ENCODE measurements at places on chromosomes 1 and 21.

GRCh38 chr1:31010086-31010989, 55.2 kb downstream of the PUM1 start:
- DNase-seq = peak; percentile 88

DNA sequence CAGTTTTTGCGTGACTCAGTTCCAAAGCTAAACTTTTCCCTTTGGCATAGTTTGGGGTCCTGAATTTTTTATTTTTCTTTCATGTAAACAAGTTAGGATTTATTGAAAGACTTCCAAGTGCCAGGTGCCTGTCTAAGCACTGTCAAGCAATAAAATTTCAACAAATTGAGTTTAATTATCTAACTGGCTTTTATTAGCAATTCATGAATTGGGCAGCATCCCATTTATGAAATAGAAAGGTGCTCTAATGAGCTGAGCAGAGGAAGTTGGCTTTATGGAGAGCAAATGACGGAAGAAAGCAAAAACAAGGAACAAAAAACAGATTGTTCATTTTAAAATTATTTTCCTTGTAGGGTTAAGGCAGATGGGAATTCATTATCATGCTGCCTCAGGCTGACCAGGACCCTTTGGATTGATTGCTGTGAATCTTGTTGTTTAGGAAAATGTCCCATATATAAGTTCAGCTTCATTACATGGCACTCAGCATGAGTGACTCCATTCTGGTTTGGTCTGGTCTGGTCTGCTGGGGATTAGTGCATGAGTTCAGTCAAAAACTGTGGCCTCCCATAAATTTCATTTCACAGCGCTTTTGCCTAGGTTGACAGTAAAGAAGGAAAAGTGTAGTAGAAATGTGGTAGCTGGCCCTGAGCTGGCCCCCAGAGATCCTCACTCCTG, 21.5 kb upstream of the COG2 start:
- no peak for DNase-seq

DNA sequence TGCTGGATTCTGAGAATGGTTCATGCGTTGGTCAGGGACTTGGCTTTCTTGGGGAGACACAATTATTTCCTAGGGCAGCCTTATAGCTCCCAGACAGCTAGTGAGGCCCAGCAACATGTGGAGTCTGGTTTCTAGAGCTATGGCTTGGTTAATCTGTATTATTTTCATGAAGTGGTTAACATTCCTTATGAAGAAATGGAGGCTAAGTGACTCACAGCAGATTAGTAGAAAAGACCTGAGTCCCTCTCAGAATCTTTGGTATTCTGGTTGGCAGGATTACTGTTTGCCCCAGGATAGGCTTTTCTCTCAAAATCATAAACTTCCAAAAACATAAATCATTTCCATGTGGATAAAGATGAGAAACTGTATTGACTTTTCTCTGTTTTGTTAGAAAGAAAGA, 42.3 kb downstream of the DUSP10 start:
- no peak for DNase-seq

- no peak for DNase-seq
Measured at GRCh38 chr1:14876747-14877146, 276.8 kb upstream of the TMEM51 start.

DNA sequence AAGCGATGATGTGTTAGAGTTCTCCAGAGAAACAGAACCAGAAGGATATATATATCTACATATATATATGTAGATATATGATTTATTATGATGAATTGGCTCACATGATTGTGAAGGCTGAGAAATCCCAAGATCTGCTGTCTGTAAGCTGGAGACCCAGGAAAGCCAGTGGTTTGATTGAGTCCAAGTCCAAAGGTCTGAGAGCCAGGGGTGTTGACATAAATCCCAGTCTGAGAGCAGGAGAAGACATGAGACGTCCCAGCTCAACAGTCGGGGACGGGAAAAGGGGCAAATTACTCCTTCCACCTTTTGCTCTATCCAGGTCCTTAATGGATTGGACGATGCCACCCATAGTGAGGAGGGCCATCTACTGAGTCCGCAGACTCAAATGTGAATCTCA, 126.6 kb downstream of the PRDM2 start:
- DNase-seq = no peak

DNA sequence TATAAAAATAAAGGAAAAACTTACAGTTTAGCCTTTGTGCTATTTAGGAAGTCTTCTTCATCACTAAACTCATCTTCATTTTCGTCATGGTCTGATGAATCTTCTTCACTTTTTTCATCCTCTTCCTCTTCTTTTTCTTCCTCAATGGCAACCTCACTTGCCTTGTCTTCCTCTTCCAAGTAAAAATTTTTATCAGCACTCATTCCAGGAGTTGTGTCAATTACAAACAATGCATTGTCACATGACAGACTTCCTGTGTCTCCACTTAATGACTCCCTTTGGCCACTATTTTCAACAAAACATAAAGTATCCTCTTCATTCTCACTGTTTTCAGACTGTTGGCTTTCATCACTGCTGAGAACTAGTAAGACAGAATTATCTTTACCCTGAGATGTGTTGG, 2.8 kb downstream of the DNTTIP2 start:
- no peak for DNase-seq

DNA sequence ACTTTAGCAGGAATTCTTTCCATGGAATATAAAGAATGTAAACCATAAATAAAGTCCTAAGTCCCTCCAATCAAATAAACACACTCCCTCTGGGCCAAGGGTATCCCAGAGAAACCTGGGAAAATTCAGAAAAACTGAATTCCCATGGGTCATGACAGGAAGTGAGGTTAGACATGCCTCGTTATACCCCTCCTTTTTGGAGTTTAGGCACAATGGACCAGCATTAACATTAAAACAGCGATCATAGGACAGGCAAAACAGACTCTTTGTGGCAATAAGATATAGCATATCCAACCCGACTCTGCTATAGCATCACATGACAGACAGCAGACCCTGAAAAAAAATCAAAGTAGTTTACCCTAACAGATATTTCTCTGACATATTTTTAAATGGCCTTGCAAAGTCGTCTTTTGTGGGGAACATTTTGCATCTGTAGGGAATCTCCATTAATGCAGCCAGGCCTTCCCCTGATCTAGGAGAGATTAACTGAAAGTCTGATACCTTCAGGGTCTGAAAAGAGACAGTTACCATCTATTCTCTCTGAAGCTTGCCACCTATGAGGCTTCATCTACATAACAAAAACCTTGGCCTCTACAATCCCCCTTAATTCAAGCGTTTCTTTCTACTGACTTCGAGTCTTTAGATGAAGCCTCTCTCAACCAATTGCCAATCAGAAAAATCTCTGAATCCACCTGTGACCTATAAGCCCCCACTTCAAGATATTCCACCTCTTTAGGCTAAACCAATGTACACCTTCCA, 143.0 kb upstream of the KCNK1 start:
- no peak for DNase-seq

Measured in activated CD4-positive, alpha-beta T cell treated with anti-CD3 and anti-CD28 coated beads, Interleukin-2, Interleukin-4, amounts not matched to agents 100 ng/mL and 50 ng/mL, durations not matched to agents 16 hours and 8 hours (primary cell).